ENCODE measurements at places on chromosomes 11 and 22.

GRCh38 chr11:24298146-24298545 lies 198.7 kb upstream of the LUZP2 start:
- no peak for DNase-seq

DNA sequence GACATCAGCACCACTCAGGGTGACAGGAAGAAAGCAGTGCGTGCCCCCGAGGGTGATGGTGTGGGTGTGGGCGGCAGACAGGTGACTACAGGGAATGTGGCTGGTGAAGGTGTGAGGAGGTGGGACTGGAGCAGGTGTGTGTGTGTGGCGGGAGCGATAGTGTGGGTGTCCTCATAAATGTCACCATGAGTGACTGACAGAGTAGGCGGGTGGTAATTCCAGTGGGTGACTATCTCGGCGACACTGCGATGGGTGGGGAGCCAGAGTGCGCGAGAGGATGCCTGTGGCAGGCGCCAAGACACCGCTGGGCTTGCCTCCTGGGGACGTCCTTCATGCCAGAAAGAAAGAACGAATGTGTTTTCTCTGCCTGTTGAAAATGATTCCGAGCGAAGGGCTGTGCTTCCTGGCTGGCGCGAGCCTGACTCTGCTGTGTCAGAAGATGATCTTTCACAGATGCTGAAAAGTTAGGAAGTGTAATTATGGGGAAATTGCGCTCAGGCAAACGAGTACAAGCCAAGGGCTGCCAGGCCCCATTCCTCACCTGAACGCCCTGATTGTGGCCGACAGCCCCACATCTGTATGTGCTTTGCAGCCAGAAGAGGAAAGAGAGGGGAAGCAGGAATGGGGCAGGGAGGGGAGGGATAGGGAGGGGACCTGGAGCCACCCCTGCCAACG lies 98.8 kb upstream of the CD82 start:
- no peak for DNase-seq

- no peak for DNase-seq
These were observed 6.3 kb upstream of the SLC1A2 start for GRCh38 chr11:35425603-35426212.

DNA sequence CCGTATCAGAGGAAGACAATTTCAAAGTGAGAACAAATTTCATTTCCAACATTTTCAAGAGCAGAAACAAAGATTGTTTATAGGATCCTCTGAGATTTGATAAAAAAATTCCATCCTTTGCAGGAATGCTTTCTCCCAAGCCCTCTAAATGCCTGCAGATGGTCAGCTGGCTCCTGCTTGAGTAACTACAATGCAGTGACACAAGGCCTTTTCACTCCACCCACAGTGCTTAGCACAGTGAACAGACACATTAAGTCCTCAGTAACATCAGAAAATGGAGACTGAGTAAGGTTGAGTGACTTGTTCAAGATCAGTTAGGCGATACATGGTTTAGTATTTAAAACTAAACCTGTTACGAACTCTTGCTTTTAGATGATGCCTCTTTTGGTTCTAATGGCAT lies 527.1 kb upstream of the CCDC90B start:
- DNase-seq, result no peak

DNA sequence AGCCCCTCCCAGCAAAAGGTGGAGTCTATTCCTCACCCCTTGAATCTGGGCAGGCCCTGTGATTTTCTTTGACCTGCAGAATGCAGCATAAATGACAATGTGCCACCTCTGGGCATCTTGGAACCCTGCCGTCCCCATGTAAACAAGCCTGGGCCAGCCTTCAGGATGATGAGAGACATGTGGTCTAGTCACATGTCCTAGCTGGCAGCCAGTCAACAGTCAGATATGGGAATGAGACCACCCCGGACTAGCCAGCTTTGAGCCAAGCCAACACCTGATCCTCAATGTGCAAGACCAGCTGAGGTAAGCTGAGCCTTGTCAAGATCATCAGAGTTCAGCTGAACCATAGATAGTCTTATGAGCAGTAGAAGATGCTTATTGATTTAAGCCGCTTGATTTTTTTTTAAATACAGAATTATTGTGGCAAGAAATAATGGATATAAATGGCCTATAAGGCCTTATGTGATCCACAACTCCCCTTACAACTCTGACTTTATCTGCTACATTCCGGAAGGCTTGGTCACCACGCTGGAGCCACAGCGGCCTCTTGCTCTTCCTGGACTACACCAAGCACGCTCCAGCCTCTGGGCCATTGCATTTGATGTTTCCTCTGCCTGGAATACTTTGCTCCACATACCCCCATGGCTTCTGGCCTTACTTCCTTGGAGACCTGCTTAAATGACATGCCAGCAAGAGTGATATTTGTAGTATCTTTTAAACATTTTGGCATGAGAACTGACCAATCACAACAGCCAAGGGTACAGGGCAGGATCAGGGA lies 225.9 kb upstream of the SESN3 start:
- no peak for DNase-seq
